ENCODE measurements at places on chromosomes 4 and X.
A peak's percentile ranks its signal among the peaks of the same experiment; 100 is the strongest.

DNA sequence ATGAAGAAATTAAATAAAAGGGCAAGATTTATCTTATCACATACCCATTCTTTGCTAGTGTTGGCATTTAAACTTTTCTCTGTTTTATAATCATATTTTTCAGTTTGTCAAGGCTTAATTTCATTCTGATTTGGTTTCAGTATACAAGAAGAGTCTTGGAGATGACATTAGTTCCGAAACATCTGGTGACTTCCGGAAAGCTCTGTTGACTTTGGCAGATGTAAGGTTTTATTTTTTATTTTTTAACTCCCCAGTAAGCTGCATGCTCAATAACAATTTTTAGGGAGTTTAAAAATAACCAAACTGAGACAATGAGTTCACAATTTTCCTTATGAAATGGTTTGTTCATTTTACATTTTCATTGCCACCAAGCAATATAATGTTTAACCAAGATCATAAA, 39.8 kb downstream of the ANXA3 start:
- no peak for DNase-seq

- DNase-seq: no peak
Observed at GRCh38 chr4:128782076-128782715, 27.3 kb upstream of the JADE1 start.

GRCh38 chr4:28443801-28444412, 1583.3 kb downstream of the STIM2 start:
- no peak for DNase-seq

DNA sequence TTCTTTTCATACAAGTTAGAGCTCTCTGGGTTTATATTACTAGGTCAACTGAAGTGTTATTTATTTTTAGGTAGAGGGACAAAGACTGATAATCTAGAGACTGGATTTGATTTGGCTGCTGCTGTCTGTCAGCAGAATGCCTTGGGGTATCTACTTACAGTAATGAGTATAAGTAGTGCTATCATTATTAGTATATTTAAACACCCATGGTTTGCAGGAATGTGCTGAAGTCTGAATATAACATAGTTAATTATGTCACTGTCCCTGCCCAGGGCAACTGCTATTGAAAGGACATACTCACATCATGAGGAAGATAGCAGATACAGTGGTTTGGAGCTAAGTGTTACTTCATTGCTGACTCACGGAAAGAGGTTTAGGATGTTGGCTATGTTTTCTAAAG, 76.2 kb downstream of the PRRG1 start:
- no peak for DNase-seq

DNA sequence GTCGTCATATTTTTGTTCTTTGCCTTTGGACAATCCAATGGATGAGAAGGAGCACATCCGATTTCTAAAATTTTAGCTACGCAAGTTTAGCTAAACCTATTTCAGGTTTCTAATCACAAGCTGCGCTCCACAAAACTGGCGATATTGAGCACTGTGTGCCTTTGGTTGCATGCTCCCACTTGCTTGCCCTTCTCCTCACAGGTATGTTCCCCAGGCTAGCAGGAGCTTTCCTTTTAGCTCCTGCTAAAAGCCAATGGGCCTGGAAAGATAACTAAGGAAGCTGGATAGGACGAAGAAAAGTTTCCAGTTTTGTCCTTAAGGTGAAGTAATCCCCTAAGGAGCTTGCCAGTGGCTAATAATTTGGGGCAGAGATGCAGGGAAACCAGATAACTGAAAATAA, 975.2 kb downstream of the FSTL5 start:
- no peak for DNase-seq

DNA sequence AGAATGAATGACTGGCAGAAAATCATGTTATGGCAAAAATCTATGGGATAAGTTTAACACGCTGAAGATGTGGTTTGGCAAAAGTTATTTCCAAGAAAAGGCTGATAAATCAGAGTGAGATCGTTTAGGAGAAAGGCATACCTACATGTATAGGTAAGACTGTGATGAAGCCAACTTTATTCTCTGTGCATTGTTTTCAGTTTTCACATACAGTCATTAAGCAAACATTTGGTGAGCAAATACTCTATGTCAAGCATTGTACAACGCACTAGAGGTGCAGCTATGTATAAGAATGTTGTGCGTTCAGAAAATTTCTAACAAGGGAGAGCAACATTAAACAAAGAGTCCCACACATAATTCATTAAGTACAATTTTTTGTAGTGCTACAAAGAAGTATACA, 121.7 kb downstream of the TEX13A start:
- DNase-seq: no peak

- DNase-seq: no peak
Observed at GRCh38 chrX:111886678-111887077, 10.7 kb downstream of the TRPC5OS start.

GRCh38 chrX:153340111-153340510, 6.2 kb downstream of the ZNF275 start:
- DNase-seq: no peak

DNA sequence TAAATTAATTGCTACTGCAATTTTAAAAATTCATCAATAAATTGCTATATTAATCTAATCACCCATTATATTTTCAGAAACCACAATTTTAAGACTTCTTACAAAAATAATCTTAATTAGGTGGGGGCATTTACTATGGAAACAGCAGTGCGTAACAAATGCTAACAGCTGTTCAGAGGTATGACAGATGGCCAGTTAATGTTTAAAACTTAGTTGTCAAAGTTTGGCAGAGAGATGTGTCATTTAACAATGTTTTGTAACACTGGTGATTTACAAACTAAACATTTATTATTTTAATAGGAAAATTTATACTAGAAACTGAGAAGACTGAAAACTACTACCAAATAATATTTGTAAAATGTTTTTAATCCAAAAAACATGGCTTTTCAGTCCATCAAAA, 85.2 kb upstream of the GPR34 start:
- no peak for DNase-seq

- no peak for DNase-seq
Observed at GRCh38 chr4:7871356-7871755, 68.3 kb downstream of the AFAP1 start.

- no peak for DNase-seq
Observed at GRCh38 chr4:152559641-152560040, 23.7 kb upstream of the FBXW7 start.

DNA sequence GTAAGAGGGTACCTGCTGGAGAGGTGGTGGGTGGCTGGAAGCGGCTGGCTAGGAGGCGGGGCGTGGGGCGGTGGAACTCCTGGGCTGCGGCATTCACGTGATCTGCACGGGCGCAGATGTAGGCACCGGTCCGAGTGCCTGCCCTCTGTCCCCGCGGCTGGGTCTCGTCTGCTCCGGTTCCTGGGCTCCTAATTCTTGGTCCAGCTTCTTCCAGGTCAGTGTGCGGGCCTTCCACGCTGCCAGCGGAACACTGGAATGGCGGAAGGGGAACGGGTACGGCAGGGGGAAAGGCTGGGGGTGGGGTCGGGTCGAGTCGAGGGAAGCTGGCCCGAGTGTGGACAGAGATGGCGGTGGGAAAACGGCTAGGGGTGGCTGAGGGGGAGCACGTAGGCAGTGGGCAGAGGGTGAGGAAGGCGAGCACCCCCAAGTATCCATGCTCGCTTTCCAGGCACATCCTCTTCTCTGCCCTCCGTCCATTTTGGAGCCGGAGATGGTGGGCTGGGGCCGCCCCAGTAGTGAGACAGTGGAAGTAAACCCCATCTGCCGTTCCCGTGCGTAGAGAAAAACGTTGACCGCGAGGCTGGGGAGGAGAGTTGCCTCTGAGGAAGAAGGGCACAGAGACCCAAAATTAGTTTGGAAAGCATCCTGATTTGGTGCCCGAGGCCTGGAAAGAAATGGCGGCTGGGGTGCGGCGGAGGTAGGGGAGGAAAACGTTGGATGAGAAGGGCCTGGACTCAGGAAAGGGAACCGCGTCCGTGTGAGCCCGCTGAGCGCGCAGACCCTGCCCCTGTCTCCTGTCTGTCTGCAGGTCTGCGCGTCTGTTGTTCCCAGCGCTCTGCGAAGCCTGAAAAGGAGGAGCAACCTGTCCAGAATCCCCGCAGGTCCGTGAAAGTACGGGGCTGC, at the start of gene TCEAL4:
TSS of gene TCEAL4 (plus strand) at position 105 of the 903 bp plus-strand sequence. CDS start 1,161 bp downstream, outside the sequence.
- peak; percentile 15 for DNase-seq

DNA sequence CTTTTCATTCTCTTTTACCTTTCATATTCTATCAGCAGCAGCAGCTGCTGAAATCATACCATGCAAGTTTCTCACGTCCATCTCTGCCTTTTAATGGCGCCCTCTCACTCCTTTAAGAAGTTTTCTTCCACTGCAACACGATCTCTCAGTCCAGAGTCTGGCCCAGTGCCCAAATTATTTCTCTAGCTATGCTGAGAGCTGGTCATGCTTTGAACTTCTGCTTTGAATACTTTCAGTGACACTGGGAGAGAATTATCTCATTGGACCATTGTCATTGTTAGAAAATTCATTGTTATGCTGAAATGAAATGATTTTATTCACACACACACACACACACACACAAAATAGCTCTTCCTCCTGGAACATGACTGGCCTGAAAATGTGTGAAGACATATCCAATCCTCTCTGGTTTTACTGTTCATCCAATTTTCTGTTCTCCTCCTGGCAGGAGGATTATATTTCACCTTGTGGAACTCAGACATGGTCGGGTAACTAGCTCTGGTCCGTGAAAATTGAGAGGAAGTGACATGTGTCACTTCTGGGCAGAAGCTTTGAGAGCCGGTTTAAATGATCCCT, 1.3 kb upstream of the PDHA1 start:
- DNase-seq: no peak

DNA sequence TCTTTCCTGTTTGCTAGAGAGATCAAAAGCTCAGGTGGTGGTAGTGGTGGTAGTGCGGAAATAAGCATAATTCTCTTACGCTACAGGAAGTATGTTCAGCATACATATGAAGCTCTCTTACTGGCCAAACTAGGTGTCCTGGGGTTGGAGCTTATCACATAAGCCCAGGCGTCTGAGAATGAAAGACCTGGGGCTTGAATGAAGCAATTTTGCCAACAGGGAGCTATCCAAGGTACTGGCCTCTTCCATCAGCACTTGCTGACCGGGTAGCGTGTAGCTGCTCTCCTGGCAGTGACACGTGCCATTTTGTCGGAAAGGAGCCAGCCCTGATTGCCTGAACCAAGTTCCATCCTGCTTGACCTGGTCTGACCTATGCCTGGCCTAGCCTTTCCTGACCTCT, 65.9 kb upstream of the HPF1 start:
- peak; percentile 25 for DNase-seq

DNA sequence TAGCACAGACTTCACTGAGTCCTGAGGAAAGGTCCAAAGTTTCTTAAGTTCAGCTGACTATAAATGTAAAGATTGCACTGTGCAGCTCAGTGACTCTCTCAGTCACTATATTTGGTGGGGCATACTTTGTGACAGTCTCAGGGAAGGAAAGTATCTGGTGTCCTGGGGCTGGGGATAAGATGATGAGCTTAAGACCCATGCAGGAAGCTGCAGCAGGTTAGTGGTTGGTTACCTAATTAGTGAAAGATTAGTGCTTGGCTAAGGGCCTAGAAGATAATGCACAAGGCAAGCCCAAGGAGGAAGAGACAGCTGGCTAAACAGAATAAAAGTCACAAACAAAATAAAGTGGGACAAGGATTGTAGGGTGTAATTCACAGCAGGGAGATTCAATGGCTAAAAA, 25.4 kb upstream of the SLITRK4 start:
- DNase-seq: no peak

- DNase-seq: no peak
Observed at GRCh38 chr4:160142579-160142978, 1039.7 kb downstream of the RAPGEF2 start.

DNA sequence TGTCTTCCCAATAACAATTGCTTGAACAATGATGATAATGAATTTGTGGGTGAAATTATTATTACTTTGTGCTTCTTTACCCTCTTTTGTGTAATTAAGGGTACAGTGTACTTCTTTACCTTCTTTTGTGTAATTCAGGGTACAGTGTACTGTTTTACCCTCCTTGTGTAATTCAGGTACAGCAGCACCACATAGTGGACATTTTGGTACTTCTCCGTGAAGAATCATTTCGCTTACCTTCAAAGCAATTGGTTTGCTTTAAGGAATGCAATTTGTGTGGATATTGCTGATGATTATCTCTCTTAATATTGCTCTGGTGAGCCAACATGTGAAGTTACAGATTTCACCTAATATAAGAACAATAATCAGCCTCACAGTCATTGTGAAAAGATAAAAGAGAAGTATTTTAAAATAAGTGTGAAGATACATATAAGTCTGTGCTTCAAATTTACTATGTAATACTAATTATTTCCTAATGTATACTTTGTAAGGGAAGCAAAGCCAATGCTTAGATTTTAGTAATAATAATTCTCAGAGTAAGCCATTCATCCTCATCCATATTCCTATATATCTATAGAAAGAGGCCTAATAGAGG, 27.2 kb upstream of the SEC24B start:
- DNase-seq: peak; percentile 57

DNA sequence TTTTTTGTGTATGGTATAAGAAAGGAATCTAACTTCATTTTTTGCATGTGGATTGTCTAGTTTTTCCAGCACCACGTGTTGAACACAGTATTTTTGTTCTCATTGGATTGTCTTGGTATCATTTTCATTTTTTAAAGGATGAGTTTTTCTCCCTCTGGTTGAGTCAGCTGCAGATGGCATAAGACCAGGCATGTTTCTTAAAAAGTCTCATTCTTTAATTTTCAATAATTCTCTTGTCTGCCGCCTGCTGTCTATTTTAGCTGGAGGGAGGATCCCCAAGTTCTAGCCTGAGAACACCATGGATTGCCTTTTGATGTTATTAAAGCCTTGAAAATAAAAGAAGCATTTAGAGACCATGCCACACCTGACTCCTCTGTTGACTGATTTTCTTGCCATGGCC, 263.8 kb downstream of the ARHGAP24 start:
- DNase-seq: no peak

DNA sequence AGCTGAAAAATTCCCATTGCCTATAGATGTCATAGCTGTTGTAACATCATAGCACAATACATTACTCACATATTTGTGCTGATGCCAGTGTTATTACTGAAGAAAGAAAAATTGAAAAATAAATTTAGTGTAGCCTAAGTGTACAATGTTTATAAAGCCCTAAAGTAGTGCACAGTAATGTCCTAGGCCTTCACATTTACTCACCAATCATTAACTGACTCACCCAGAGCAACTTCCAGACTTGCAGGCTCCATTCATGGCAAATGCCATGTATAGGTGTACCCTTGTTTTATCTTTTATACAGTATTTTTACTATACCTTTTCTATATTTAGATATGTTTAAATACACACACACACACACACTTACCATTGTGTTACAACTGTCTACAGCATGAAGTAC, 265.4 kb upstream of the MAGEB18 start:
- no peak for DNase-seq

DNA sequence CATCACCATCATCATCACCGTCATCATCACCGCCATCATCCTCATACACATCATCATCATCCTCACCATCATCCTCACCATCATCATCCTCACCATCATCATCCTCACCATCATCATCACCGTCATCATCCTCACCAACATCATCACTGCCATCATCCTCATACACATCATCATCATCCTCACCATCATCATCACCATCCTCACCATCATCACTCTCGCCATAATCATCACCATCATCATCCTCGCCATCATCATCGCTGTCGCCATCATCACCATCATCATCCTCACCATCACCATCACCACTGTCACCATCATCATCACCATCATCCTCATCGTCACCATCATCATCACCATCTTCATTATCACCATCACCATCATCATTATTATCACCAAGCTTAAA, 19.8 kb upstream of the DHRSX start:
- no peak for DNase-seq

- no peak for DNase-seq
Observed at GRCh38 chr4:5863461-5864113, 29.3 kb downstream of the CRMP1 start.

Data from NT2/D1 (cell line).